Mesendoderm (in vitro differentiated cells): ENCODE measurements at places on chromosomes 12 and 14.
A peak's percentile ranks its signal among the peaks of the same experiment; 100 is the strongest.

DNA sequence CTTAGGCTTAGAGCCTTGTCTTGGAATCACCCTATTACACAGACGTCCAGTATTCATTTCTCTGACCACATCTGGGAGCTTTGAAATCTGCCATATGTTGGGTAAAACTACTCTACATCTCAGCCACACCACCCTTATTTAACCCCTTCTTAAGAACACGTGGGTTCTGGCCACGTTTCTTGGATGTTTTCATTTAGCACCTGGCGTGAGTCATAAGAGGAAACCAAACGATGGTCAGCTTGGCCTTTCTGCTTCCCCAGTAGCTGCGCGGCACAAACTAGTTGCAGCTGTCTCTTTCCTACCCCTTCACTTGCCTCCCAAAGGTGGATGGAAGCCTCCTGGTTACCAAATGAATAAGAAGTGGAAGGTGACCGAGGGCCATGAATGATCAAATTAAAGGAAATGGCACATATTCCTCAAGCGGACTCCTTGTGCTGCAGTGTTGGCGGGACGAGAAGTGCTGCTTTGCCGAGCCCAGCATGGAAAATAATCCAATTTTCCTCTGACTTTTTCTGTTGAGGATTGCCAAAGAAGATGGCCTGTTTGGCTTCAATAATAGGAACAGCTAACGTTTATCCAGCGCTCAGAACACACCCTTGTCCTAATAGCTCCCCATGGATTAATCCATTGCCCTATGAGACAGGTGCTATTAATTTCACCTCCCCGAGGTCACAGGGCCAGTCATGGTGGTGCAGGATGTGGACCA is 154.1 kb downstream of the ZNF664 start:
- no peak for DNase-seq

GRCh38 chr14:61839507-61839906 is 77.3 kb downstream of the SNAPC1 start:
- no peak for DNase-seq

DNA sequence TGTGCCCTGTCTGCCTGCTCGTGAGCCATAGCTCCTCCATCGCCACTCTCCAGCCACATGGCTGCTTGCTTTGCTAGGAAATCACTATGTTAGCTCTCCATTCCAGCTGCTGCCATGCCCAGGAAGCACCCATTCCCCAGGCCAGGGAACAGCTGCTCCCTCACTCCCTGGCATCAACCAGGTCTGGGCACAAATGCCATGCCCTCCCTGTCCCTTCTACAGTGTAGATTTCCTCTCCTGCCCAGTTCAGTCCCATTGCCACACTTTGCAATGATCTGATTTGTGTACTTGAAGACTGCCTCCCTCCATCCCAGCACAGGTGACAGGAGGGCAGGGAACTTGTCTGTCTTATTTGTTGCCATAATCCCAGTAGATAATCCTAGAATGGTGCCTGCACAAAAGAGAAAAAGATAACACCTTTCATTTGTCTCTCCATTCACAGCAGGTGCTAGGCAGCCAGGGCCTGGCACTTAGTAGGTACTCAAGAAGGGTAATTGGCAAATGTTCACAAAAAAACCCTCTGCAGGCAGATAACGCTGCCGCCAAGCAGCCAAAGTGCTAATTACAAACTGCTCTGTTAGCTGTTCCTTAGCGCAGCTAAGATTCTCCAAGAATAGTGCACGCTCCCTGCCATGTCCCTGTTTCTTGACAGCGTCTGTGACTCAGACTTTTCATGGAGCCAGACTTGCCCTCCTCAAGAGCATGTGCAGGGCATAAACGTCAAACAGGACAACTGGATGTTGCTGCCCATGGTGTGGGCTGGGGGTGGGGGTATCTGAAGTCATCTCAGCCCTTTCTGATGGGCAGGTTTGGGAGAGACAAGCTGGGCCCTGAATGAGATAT is 69.1 kb downstream of the ARL6IP4 start:
- peak; percentile 51 for DNase-seq

DNA sequence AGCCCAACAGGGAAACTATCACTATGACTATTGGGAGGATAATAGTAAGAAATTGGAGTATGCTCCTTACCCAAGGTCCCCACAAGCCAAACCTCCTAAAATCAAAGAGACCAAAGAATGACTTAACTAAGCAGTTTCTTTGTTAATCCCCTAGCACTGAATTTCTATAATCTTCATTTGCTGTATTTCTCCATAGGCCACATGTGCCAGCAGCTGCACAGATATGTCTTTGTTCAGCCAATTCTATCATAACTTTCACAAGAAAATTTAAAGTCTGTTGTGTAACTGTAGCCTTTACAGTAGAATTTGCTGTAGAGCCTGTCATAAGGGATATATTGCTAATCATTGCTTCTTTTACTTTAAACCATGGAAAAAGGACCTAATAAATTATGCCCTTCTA is 104.0 kb downstream of the RIN3 start:
- DNase-seq: no peak

DNA sequence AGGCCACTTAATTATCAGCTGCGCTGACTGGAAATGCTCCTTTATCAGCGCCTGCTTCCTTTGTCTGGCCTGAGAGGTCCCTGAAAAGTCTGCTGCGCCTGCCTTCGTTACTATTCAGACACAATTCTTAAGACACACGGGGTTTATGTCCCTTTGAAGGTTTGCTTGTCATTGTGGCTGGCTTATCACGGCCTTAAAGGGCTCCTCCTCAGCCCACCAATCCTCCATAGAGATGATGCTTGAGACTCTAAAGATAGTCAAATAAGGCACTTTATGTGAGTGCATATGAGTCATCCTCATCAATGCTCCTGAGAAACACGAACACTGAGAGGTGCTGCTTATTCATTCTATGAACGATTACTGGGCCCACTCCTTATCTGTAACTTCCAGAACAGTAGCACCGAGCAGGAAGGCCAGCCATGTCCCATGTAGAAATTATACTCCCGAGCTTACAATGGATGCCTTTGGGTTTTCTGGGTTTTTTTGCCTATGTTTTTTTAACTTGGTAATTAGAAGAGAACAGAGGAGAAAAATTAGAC is 1268.2 kb upstream of the TMEM132C start:
- peak; percentile 31 for DNase-seq

DNA sequence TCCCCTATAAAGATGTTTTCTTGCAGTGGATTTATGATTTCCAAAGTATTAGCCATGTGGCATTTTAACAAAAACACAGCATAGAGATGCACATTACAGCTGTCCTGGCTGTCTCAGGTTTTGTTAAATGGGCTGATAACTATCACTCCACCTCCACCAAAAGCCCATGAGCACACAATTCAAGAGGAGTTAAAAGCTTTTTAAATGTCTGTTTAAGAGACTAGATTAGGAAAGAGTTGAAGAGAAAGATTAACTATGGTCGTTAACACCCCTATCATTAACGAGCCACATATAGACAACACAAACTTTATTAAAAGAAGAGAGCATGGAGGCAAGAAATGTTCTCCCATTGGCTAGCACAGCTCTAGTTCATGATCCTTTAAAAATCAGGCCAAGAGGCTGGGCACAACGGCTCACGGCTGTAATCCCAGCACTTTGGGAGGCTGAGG is 14.5 kb downstream of the CBX5 start:
- no peak for DNase-seq

- DNase-seq: no peak
Observed at GRCh38 chr14:50173891-50174290, 57.5 kb downstream of the SOS2 start.

- no peak for DNase-seq
Observed at GRCh38 chr12:92539110-92539749, 163.6 kb upstream of the PLEKHG7 start.

GRCh38 chr12:93571925-93572711 is at the start of gene SOCS2:
TSS of gene SOCS2 (plus strand) at chr12:93572675. CDS start at chr12:93572898, 223 bp downstream.
- peak; percentile 87 for DNase-seq

GRCh38 chr12:8455727-8456360 is at the start of gene CLEC6A:
TSS of gene CLEC6A (plus strand) at chr12:8455962. CDS start at chr12:8456112, 150 bp downstream.
- no peak for DNase-seq

GRCh38 chr12:104513681-104514080 is 56.9 kb downstream of the CHST11 start:
- DNase-seq: peak; percentile 65

DNA sequence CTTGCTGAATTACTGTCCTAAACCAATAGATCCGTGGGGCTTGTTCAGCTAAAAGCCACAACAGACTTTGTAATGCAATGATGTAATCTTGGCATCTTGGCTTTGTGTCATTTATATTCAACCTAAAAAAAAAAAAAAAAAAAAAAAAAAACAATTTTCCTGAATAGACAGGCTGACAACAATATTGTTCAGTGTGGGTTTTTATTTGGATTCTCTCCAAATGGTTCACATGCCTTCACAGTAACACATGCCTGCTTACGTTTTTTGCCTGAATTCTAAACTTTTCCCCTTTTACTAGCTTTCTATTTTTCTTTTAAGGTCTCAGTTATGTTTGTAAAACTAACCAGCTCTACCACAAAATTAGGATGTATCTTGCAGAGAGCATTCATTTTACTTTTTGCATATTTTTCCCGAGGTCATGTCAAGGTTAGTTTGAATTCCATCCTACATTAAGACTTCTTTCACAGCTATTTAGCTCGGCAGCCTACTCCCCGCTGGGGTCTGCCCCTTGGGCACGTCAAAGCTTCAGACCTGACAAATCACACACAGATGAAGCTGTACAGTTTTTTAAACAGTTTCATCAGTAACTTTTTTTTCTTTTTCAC is 213.7 kb upstream of the NPAS3 start:
- DNase-seq: peak; percentile 66

- DNase-seq: no peak
Observed at GRCh38 chr12:122849352-122850047, 14.2 kb downstream of the HIP1R start.

GRCh38 chr12:71683633-71684032 is 2.2 kb upstream of the TMEM19 start:
- no peak for DNase-seq

DNA sequence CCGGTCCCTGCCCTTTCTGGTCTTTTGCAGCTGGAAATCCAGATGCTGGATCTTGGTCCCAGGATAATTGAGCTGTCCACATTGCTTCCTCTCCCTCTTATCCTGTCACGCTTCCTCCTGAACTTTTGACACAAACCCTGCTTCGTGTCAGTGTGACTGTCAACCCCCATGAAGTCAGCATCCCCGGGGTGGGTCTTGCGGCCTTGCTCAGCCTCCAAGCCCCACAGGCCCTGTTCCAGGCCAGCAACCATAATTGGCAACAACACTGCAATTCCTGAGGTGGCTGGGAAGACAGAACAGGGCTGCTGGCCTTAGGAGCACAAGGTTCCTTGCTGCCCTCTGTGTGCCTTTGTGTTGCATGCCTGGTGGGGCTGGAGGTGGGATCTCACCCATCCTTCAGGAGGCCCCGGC is 74.9 kb downstream of the NTF3 start:
- no peak for DNase-seq

- DNase-seq: peak; percentile 48
Observed at GRCh38 chr14:64444984-64445845, 20.1 kb upstream of the AKAP5 start.

- no peak for DNase-seq
Observed at GRCh38 chr14:96586921-96587822, 85.0 kb downstream of the PAPOLA start.

- no peak for DNase-seq
Observed at GRCh38 chr12:85147331-85147730, 111.2 kb downstream of the LRRIQ1 start.

GRCh38 chr14:60204843-60205774 is 39.9 kb upstream of the DHRS7 start:
- no peak for DNase-seq

DNA sequence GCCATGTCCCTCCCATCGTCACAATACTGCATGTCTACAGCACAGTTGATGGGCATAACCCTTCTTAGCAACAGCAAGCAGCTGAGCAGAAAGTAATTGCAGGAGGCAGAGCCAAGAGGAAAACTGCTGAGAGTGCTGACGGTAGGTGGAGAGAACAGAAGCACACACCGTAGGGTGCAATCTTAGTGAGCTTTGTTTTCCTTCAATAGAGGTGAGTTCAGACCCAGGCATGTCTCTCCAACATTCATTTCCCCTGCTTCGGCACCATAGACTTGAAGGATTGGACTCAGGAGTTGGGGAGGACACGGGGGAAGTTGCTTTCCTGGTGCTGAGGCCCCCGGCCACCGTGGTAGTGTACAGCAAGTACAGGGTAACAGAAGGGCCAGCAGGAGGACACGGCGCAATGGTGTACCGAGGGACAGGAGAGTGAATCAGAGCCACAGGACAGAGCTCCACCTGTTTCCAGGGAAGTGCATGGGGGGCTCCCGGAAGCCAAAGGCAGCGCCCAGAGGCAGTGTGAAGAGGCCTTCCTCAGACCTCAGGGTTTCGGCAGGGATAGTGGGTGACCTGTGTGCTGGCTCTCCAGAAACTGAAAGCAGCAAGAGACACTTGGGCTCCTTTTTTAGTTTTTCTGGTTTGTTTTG is 36.3 kb upstream of the SINHCAF start:
- DNase-seq: peak; percentile 69

GRCh38 chr12:18428416-18428815 is 167.1 kb downstream of the PIK3C2G start:
- peak; percentile 37 for DNase-seq

DNA sequence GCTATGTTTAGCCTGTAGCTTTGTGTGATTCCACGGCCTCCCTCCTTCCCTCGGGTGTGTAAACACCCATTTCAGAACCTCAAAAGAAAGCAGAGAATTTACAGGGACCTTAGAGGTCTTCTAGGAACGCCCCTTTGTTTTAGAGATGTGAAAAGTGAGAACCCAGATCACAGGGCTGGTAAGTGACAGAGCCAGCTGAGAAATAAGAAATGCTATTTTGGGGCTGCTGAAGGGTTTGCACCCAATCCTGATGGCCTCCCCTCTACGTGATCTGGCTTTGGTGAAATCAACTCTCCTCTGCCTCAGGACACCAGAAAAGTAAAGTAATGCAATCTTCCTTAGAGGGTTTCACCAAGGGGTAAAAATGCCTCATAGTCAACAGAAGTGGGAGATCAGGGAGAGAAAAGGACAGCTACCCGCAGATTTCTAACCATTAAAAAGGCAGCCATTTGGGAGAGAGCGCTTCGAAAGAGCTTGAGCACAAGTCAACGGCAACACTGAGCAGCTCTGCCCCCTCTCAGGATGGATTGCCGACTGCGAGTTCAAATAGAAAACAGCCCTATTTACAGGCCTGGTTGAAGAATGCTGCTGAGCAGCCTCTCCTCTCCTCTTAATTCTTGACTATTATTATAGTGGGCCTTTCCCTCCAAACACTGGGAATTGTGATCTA is 78.5 kb upstream of the RASSF3 start:
- DNase-seq: peak; percentile 57

DNA sequence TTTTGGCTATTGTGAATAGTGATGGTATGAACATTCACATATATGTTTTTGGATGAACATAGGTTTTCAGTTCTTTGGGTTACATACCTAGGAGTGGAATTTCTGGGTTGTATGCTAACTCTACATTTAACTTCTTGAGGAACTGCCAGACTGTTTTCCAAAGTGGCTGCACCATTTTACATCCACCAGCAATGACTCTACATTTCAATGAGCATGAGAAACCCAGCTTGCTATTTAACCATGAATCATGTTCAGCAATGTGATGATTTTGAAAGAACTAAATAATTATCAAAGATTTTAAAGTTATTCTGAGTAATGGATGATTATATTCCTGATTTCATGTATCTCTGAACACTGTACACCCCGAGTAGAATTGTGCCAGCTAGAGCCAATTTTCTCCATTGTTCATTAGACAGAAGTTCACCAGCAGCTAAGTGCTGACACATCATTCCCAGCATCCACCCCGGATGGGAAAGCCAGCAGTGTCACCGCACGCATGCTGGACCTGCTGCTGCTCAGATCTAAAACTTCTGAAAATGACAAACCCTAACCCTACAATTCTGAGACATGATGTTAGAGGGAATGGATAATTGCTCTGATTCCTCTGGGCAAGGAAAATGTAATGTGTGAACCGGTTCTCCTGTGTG is 13.3 kb upstream of the ANAPC5 start:
- no peak for DNase-seq

- DNase-seq: no peak
Observed at GRCh38 chr12:89733579-89734201, 25.1 kb upstream of the ATP2B1 start.
